ENCODE measurements at places on chromosomes 1 and 21.

- DNase-seq = no peak
Measured at GRCh38 chr1:239999170-239999569, 92.5 kb upstream of the FMN2 start.

GRCh38 chr21:42754270-42754933 is 101.0 kb downstream of the PDE9A start:
- no peak for DNase-seq

- DNase-seq = no peak
Measured at GRCh38 chr1:147837129-147837963, 65.2 kb upstream of the GJA8 start.

DNA sequence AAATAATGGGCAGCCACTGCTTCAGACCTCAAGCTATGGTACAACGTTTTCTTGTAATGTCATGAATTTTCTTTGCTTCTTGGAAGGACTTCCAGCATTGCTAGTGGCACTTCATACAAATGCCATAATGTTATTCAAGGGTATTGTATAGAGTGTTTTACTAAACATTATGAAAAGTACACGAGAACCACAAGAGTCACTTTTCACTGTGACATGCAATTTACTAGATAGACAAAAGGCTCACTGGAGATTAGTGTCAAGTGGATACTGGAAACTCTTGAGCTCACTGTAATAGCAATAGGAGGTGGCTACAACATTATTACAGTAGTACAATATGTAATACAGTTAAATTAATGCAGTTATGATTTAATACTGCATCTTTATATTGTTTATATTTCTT is 5.3 kb upstream of the OLFM3 start:
- no peak for DNase-seq

DNA sequence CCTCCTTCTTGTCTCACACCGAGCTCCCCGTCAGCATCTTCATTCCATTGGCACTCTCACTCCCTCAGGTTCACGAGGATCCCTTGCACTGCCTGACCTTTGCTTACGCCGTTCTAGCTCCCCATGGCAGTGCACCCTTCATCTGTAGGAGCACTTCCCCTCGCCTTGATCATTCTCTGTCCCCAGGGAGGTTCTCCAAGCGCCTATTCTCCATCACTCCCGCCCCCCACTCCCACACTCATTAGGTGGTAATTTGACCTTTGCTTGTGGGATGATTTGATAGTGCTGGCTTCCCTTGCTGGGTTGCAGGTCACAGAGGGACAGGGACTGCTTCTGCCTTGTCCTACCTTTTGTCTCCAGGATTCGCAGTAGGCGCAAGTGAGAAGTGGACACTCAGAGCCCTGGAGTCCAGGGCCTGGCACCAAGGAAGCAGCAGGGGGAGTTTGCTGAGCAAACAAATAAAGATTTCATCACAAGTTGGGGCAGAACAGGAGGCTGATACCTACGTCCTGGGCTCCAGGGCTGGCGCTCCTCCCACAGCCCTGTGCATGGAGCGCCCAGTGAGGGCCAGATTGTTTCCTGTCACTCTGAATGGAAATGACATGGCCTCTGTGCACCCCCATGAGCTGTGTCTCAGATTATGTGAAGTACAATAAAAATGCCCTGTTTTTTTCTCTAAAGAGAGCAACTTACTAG is 82.0 kb upstream of the RUNX3 start:
- no peak for DNase-seq

GRCh38 chr21:45016406-45017038 is 57.9 kb upstream of the ADARB1 start:
- no peak for DNase-seq

DNA sequence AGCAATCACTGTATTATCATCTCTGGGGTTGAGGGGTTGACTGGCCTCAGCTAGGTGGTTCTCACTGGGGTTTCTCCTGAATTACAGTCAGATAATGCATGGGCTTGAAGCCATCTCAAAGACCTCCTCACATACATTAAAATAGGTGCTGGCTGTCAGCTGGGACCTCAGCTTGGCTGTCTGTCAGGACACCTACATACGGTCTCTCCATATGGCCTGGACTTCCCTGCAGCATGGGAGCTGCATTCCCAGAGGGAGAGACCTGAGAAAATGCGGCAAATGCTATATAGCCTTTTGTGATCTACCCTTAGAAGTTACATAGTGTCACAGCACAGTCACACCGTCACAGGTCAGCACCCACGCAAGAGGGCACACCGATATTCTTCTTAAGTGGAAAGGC is 93.6 kb downstream of the TSEN15 start:
- no peak for DNase-seq

- DNase-seq = no peak
Measured at GRCh38 chr21:23812485-23812884, 1794.8 kb downstream of the MRPL39 start.

DNA sequence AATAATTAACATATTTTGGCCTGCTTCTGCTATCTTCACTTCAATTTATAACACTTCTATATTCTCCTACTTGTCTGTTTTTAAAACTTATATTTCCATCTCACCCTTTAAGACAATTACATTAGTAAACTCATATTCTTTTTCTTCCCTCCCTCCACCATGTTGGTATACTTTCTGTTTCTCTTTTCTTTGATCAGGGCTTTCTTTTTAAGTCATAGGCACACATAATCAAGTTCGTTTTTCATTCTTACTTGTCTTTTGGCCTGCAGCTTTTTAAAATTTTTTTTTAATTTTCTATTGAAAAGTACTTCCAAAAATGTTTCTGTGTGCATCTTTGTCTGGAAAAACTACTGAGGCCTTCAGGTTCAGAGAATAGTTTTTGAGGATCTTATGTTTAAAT is 2.3 kb downstream of the PYHIN1 start:
- DNase-seq = no peak

GRCh38 chr1:215844266-215844665 is 277.2 kb downstream of the KCTD3 start:
- DNase-seq = no peak

- DNase-seq = no peak
Measured at GRCh38 chr1:43981135-43981491, 2.1 kb downstream of the B4GALT2 start.

- DNase-seq = peak; percentile 78
Measured at GRCh38 chr1:201171063-201172036, 17.1 kb upstream of the TMEM9 start.

DNA sequence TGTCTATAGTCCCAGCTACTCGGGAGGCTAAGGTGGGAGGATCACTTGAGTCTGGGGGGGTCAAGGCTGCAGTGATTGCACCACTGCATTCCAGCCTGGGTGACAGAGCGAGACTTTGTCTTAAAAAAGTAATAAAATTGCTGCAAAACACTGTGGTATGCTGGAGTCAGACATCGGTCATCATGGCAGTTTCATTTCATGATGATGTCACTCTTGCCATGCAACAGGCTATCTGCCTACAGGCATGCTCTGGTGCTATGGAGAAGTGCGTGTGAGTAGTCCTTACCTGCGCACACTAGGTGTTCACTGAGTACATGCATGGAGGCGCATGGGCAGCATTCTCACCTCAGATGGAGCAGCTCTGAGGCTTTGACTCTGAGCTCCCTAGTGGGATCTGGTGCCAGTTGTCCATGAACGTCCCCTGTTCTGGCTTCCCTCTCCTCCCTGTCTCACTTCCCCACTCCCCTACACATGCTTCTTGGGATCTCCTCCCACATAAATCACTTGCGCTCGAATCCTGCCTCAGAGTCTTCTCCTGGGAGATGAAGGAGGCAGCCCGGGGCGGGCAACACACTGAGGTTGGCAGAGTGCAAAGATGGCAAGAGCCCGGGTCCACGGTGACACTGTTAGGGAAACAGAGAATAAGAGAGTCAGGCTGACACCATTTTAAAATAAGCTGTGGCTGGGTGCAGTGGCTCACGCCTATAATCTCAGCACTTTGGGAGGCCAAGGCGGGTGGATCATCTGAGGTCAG is 10.4 kb upstream of the CELA3B start:
- DNase-seq = no peak

GRCh38 chr1:51693419-51694155 is 76.7 kb downstream of the OSBPL9 start:
- DNase-seq = no peak

DNA sequence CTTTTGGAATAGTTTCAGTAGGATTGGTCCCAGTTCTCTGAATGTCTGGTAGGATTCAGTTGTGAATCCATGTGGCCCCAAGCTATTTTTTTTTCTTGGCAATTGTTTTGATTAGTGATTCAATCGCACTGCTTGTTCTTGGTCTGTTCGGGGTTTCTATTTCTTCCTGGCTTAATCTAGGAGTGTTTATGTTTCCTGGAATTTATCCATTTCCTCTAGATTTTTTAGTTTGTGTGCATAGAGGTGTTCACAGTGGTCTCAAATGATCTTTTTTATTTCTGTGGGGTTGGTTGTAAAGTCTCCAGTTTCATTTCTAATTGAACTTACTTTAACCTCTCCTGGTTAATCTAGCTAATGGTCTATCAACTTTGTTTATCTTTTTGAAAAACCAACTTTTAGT is 117.6 kb downstream of the NME7 start:
- no peak for DNase-seq

DNA sequence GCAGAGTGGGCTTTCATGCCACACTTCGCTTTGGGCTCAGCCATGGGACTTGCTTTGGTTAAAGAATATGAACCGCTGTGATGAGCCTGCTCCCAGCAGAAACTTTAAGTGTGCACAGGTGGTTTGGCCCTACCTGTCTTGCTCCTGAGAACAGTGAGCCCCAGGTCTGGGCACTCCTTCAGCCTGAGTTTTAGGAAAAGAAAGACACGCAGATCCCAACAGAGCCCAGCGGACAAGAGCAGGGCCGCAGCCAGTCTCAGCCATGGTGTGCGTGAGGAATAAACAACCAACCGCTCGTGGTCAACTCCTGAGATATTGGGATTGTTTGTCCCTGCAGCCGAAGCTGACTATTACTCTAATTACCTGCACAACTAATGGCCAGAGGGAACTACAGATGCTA is 217.1 kb upstream of the C1orf174 start:
- DNase-seq = no peak

- peak; percentile 80 for DNase-seq
Measured at GRCh38 chr1:27522432-27523336, 32.7 kb upstream of the WASF2 start.

DNA sequence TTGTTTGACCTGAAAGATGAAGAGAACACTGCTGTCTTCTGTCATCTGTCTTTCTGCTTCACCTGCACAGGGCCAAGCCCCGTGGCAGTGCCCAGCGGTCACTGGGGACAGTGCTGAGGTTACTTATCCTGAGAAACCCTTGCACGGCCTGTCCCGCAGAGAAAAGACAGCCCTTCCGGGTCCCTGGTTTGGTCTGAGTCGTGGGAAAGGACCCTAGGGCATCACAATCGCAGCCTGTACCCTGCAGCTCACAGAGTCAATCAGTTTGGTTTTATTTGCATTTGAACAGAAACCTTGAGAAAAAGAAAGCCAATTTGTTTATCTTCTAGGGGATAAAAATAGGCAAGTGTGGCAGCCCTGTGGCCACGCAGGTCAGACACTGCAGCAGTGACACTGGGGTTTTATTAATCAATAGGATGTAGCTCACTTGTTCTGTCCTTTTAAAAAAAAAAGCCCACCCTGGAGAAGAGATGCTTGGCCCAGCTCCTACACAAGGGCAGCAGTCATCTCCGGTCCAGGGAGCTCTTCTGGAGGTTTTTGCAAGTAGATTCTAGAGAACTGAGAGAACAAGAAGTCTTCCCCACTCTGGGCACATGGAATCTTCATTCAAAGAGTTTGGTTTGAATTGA is 120.0 kb downstream of the PEX14 start:
- DNase-seq = no peak

- DNase-seq = no peak
Measured at GRCh38 chr1:224923726-224924125, 5.7 kb upstream of the DNAH14 start.

DNA sequence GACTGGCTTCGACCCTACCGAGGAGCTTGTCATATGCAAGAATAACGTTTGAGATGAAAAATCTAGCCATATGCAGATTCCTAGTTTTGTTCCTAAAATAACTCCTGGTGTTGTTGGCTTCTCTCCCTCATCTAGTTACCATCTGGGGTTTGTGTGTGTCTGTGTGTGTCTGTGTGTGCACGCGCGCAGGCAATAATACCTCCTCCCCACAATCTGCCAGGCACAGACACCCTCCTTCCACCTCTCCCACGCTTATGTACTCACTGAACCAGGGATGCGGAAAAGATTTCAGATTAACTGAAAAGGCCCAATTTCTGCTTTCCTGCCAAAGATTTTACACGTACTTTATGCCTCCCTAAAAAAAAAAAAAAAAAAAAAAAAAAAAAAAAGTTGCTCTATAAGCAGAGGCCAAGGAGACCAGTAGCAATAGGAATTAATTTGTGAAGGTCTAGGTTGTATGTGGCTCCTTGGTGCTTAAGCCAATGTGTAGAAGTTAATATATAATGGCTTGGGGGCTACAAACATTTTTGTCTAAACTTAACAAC is 452.7 kb downstream of the NUF2 start:
- no peak for DNase-seq

DNA sequence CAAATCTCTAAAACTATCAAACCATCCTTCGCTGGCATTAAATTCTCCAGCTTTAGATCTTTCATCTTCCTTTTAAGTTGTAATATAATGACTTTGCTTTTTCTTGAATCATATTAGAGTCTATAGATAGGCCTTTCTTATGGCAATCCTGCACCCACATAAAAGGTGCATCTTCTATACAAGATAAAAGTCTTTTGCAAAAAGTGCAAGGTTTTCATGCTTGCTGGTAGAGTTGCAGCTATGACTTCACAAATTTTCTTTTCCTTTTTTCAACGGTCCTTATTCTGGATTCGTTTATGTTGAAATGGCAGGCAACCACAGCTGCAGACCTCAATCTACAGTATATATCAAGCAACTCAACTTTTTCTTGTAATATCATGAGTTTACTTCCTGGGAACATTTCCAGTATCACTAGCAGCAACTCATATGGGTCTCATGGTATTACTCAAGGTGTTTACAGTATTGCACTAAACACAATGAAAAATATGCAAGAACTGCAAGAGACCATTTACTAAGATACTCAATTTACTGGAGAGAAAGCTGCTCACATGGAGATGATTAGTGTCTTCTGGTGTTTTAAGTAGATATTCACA is 22.1 kb downstream of the OMA1 start:
- no peak for DNase-seq

GRCh38 chr21:44874497-44875315 is 1.2 kb upstream of the PTTG1IP start:
- peak; percentile 64 for DNase-seq

DNA sequence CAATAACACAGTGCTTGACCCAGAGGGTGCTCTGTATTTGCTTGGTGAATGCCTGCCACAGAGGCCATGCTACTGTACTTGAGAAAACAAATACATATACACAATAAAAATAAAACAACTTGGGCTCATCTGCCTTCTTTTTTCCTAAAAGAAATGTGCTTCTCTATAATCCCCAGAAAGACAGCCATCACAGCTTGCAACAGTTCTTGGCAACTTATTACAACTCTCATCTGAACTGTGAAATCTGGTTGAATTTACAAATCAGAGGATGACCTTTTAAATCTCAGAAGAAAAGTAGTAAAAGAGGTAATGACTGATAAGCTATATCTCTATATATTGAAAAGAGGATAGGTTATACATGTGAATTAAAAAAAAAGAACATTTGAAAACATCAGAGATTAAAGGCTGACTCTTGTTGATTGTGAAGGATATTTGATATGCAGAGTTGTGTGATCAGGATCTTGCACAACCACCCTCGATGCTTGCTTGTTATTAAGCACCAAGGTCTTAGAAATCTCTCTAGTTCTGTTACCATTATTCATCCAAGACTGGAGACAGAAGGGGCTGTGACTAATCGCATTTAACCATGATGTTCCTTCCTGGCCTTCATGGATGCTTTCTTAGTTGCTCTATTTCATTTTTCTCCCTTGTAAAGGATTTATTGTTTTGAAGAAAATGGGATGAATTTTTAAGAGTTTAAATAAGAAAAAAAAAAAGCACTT is 213.4 kb downstream of the APP start:
- no peak for DNase-seq

Measured in stimulated activated CD8-positive, alpha-beta memory T cell treated with anti-CD3 and anti-CD28 coated beads, Interleukin-4, amount 100 ng/mL, for 48 hours (primary cell).